CD4-positive, alpha-beta T cell treated with Interleukin-21 for 1 hour (primary cell): ENCODE measurements at places on chromosomes 7 and 10.
A peak's percentile ranks its signal among the peaks of the same experiment; 100 is the strongest.

DNA sequence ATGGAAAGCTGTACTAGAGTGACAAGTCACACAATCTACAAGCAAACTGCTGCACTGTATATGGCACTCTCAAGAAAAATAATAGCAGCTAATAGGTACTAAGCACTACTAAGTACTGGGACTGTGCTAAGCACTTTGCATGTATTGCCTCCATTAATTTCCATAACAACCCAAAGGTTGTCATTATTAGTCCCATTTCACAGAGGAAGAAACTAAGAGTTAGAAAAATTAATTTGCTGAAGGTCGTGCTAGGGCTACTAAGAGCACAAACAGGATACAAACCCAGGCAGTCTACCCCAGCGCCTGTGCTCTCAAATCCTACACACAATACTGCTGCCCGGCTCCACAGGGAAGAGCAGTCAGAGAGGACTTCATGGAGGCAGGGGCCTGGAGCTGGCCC, 51.7 kb downstream of the DLG5 start:
- DNase-seq: no peak

GRCh38 chr7:21412410-21412851, 15.5 kb upstream of the SP4 start:
- peak; percentile 38 for DNase-seq

DNA sequence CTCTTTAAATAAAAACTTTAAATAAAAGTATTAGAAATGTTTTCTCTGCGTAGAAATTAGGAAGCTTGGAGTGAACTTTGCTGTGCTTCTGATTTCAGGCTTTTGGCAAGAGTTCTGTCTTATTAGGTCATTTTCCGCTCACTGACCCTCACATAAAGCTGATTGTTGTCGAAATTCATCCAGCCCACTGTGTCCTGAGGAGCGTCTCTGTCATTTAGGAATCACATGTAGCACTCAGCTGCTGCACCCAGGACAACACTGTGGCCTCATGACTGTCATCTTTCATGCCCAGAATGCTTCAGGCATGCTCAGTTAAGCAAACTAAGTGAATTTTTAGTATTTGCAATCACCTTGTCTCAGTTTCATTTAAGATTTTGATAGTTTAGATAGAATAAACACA, 57.8 kb upstream of the MSRB2 start:
- DNase-seq: no peak

- no peak for DNase-seq
Measured at GRCh38 chr10:79166741-79167140, 98.0 kb downstream of the ZMIZ1 start.

GRCh38 chr10:104903433-104903832, 262.3 kb downstream of the SORCS3 start:
- DNase-seq: no peak

- DNase-seq: no peak
Measured at GRCh38 chr10:114623661-114624294, 34.3 kb downstream of the ABLIM1 start.
